ENCODE measurements at places on chromosomes 12 and 14.

DNA sequence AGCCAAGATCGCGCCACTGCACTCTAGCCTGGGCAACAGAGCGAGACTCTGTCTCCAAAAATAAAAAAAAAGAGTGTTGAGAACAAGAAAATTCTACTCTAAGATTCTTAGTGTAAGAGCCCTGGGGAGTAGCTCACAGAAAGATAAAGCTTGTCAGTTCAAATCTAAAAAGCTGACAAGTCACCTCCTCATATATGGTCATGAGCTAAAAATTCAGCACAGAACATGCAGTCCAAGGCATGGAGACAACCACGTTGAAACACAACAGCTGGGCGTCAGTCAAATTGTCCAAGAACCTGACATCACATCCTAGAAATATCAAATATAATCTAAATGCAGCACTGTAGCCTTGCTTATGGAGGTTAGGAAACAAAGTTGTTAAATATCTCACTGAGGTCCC is 47.8 kb downstream of the CLIP1 start:
- DNase-seq = no peak

DNA sequence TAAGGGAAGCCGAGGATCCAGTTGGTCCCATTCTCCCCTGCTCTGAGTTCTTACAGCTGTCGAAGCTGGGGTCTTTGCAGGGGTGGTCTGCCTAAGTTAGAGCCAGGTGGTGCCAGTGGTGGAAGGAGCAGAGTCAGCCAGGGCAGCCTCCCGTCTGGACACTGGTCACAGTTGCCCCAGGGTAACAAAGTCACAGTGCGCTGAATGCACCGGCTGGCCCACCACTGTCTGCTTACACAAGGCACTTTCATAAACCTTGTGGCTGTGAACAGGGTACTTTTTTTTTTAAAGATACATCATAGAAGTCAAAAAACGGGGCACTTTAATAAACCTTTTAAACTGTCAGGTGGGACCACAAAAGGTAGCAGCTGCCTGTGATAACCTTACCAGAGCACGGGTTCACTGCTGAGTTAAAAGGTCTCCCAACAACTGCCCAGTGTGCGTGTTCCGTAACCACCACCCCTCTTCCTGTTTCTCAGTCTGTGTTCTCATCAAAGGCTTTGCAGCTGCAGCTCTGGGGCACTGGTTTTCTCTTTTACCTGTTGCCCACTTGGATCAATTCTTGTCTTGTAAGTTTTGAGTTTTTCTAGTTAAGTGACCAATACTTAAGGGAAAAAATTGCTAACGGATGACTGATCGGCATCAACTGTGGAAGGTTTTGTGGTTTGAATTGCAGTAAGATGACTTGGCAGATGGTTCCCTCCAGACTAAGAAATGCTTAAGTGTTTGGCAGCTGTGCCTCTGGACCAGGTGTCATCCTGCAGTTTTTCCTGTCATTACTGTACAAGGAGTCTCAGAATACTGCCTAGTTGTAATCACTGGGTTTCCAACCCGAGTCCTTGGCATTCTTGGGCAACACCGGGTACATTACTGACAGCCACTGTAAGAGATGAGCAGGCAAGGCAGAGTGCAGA is 55.9 kb downstream of the DYNC1H1 start:
- DNase-seq = no peak

GRCh38 chr14:34580381-34580780 is 40.9 kb upstream of the EAPP start:
- DNase-seq = no peak

- no peak for DNase-seq
These were observed 52.8 kb upstream of the SRSF5 start for GRCh38 chr14:69713993-69714679.

- no peak for DNase-seq
These were observed 43.3 kb upstream of the PLEKHG6 start for GRCh38 chr12:6266971-6267721.

DNA sequence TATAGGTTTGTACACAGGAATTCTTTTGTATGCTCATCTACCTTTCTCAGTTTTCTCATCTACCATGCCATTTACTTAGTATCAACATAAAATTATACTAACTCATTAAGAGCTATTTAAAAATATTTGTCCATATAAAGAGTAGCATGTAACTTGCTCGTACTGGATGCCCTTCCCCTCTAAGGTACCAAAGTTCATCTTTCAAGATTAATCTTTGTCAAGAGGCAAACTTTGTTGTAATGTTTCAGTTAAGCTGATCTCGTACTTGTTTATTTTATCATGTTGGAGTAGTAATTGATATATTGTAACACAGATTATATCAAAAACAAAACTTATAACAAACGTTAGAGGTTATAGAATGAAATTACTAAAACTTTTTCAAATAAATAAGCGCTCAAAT is 128.5 kb downstream of the PIK3C2G start:
- no peak for DNase-seq

DNA sequence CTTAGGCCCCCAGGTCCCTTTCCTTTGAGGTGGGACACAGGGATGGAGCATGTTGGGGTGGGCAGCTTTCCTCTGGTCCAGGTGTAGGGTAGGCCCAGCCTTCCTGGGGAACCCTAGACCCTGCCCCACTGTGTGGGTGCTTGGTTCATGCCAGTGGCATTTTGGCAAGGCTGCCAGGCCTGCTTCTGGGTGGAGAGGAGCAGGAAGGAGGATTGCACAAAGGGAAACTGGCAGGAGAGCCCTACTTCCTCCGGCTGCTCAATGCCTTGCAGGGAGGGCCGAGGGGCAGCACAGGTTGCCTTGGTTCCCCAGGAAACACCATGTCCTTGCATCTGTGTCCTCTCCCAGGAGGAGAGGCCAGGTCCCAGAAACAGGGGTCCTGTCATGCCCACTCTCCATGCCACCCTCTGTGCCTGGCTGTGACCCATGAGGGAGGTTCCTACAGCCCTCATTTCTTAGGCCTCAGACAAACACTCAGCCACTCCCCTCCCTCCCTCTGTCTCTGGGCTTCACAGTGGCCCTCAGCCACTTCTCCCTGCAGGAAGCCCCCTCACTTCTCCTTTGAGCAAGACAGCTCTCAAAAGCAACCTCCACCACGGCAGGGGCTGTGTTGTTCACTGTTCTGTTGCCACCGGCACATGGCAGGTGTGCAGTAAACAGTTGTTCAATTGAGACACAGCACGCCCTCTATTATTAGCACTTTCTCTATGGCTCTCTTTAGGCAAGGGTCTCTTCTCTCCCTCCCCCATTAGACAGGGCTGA is 6.8 kb upstream of the KRT80 start:
- no peak for DNase-seq

DNA sequence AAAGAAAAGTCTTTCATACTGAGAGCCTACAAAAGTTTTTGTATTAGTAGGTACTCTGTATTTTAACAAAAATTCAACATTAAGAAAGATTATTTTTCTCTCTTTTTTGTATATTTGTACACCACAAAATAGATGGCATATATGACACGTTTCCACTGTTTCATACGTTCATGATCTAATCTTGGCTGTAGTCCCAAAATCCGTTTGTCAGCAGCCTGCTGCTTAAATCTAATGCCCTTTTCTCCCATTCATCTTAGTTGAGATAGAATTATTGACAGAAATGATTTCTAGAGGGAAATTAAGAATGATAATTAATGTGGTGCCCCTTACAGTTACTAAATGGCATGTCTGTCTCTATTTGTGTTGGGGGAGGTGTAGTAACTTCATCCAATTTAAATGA is 140.7 kb upstream of the NOVA1 start:
- no peak for DNase-seq

GRCh38 chr12:68908076-68908475 is 24.9 kb downstream of the CPM start:
- DNase-seq = no peak

DNA sequence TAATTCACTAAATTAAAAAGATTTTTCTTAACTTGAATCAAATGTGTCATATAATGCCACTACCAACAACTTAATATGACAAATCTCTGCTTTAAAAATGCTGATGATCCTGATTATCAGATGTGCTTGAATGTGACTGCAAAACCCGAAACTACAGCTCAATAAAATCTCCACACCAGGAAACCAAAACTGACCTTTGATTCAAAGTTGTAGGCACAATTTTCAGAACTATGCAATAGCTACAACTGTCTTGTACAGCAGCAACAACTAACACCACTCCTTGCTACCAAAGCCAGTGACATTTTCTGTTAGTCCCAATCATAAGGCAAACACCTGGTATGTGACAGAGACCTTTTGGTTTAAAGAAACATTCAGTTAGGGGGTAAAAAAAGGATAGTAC is 147.3 kb downstream of the CEP83 start:
- DNase-seq = no peak

GRCh38 chr12:118188690-118189371 is 52.9 kb downstream of the PEBP1 start:
- no peak for DNase-seq

DNA sequence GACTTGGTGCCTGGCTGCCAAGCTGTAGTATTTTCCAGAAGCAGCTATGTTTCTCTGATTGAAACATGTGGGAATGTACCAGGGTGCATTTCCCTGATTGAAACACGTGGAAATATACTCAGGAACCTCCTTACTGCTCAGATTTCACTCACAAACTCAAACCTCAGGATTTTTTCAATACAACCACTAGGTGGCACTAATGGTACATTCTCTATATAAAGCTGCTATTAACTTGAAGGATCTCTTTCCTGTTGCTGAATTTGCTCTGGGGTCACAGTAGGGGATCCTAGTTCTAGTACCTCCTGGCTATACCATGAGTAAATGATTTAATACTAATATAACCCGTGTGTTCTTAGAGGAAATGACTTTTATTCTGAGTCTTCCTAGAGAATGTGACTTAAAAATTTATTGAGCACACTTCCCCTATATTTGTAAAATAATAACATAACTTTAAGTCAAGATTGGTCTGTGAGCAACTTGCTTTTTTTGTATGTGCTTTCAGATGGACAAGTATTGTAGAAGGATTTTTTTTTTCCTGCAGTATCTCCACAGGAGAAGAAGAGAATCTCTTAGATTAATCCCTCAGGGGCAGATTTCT is 173.8 kb upstream of the MIS18BP1 start:
- DNase-seq = peak; percentile 62

GRCh38 chr14:69928111-69928523 is 48.9 kb downstream of the SMOC1 start:
- DNase-seq = no peak

DNA sequence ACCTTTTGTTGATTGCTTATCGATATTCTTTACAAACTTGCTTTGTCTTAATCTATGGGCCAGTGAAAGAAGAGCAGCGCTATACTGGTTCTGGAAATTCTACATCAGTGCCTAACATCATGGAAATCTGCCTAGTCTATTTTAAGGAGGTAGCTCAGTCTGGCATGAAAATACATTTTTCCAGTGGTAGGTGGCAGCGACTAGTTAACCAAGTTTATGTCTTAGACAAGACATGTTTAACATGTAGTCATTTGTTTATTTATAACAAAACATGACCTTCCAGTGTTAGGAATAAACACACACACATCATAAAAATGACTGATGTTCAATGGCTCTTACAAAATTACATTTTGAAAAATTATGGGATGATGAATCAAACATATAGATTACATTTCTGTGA is 336.0 kb upstream of the SOX5 start:
- DNase-seq = no peak

DNA sequence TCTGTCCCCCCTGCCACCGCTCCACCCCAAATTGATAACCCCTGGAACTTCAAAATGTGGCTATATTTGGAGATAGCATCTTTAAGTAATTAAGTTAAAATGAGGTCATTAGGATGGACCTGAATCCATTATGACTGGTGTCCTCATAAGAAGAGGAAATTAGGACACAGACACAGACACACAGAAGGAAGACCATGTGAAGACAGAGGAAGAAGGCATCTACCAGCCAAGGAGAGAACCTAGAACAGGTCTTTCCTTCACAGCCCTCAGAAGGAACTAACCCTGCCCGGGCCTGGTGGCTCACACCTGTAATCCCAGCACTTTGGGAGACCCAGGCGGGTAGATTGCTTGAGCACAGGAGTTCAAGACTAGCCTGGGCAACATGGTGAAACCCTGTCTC is 3.6 kb upstream of the HRK start:
- no peak for DNase-seq

GRCh38 chr14:58712357-58712756 is 74.6 kb downstream of the DACT1 start:
- no peak for DNase-seq

GRCh38 chr14:84029720-84030119 is 1500.2 kb upstream of the FLRT2 start:
- DNase-seq = no peak

DNA sequence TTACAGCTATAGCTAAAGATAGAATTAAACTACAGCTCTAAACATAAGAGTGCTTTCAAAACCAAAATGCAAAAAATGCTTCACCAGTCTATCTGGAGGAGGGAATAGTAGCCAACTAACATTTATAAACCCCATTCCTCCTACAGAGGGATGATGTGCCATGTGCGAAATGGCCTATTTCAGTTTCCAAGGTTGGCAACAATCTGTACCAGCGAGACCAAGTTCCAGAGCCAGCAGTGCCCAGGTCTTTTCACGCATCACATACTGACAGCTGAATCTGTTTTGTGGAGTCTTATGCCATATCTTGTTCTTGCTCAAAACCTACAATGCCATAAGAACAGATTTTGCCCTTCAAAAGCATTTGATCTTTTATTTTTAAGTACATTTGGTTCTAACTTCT is 24.5 kb downstream of the NELL2 start:
- DNase-seq = no peak

DNA sequence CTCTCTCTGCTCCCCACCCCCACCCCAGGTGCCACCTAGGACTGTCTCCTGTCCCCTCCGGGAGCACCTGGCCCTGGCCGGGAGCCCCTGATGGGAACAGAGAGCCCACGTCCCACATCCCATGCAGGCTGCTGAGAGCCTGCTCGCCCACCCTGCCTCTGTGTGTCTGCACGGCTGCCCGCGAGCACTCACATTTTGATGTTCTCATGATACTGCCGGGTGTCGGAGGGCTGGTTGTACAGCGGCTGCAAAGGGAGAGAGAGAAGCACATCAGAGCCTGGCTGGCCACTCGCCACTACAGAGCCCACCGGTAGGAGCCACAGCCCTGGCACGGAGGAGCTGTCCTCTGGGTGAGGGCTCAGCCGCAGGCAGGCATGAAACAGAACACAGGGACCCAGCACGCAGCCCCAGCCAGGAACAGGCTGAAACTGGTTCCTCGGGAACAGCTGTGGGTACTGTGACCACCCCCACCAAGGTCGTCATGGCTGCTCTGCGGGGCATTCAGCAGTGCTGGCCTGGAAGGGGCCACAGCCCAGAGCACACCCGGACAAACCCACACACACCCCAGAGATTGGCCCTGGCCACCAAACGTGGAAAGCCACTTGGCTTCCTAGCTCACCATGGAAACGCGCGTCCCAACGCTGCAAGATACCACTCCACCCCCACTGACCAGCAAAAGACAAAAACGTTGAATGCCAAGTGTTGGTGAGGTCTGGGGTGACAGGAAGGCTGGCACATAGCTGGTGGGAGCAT is 117.6 kb downstream of the NCOR2 start:
- no peak for DNase-seq

All from iPS-NIHi11 (cell line).